ENCODE measurements at places on chromosomes 16 and 17.

- DNase-seq: no peak
These were observed 14.6 kb downstream of the RGS11 start for GRCh38 chr16:261031-261691.

DNA sequence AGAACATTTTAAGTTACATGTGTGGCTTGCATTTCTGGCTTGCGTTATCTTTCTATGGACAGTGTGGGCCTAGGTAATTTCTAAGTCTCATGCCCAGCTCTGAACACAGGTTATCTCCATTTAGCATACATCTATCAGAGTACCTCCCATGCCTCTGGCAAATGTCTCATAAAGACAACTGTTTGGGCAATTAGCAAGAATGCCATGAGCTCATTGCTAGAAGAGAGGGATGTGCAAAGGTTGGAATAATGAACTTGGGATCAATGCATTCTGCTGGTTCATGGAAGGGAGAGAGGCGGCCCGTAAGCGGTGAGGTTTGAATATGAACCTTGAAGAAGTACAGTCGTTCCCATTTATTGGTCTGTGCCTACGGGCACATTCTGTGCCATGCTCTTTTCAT, 14.4 kb downstream of the SYT17 start:
- no peak for DNase-seq

- DNase-seq: peak; percentile 36
These were observed 6.3 kb downstream of the STARD3 start for GRCh38 chr17:39643271-39643670.

GRCh38 chr17:62892870-62893338, 73.1 kb upstream of the TANC2 start:
- DNase-seq: peak; percentile 96

DNA sequence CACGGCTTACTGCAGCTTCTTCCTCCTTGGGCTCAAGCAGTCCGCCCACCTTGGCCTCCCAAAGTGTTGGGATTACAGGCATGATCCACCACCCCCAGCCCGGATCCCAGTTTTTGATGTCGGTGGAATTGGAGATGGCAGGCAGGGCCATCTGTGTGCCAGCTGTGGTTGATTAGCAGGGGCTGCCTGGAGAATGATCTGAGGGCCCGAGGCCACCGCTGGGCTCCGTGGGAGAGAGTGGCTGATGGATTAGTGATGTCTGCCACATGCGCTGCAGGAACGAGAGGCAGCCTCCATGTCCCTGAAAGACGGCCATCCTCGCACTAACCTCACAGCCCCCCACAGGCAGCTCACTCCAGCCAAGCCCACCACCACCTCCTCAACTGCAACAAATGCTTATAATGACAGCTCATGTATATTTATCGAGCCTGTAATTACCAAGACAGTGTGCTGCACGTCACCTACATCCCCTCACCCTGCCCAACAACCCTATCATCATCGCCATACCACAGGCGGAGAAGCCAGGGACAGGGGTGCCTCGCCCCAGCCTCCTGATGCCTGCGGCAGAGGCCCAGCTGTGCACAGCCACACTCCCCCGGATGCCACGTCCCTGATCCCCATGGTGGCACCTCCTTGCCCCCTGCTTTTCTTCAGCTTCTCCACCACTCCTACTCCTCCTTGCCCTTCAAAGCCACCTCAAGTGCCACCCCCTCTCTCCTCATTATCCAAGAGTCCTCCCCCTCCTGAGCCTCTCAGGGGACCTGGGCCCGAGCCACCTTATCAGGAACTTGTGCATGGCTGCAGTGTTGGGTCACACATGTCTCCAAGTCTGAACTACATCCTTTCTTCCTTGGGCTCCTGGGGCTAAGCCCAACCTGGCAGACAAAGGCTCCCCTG, 33.2 kb downstream of the ACTG1 start:
- no peak for DNase-seq

DNA sequence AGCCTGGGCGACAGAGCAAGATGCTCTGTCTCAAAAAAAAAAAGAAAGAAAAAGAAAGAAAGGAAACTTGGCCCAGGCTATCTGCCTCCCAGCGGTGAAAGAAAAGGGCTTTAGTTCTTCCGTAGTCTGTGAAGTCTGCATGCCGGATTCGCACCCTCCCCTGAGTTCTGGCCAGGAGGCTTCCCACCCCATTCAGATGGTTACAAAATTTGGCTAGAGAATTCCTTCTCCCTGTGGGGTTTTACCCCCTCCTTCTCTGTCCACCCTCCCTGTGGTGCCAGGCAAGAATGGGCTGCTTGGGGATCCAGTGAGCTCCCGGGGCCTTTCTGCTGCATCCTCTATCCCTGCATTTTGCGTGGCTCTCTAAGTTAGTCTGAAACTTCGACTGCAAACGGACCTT, 37.8 kb downstream of the PAFAH1B1 start:
- DNase-seq: no peak

DNA sequence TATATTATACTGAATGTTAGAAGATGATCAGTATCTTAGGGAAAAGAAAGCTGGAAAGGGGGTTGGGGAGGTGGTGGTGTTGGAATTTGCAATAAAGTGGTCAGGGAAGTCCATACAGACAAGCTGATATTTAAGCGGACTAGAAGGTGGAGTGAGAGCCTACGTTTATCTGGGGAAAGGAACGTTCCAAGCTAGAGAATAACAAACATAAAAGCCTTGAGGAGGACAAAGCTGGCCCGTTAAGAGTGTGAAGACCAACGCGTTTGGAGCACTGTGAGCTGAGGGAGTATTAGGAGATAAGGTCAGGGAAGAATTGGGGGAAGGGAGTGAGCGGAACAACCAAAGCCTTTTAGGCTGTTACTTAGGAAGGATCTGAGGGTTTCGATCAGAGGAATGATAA, 1.4 kb downstream of the DDX42 start:
- peak; percentile 17 for DNase-seq

GRCh38 chr16:65200156-65200773, 78.4 kb upstream of the CDH11 start:
- DNase-seq: no peak

DNA sequence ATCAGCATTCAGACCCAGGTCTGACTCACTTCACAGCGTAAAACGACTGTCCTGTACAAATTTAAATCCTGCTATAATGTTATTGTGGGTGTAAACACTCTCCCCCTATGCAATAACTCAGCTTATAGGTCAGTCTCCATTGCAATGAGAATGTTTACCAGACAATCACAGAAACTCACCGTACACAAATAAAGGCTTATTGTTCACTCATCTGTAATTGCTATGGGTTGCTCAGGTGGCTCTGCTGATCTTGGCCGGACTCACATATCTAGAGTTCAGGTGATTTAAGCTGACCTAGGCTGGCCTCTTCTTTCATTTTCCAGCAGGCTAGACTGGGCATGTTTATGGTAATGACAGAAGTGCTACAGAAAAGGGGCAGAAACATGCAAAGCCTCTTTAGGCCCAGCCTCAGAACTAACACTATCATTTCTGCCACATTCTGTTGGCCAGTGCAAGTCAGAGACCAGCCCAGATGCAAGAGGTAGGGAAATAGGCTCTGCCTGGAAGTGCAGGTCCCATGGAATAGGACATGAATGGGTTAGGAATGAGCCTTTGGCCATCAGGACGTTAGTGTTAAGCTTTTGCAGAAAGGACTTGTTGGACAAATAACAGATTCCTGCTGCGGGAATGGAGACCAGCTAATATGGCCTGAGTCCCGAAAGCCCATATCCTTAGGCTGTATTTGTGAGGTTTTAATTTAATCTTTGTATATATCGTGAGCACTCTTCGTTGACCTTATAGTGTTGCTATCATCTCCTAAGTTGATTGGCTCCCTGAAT, 44.0 kb downstream of the HLF start:
- no peak for DNase-seq

DNA sequence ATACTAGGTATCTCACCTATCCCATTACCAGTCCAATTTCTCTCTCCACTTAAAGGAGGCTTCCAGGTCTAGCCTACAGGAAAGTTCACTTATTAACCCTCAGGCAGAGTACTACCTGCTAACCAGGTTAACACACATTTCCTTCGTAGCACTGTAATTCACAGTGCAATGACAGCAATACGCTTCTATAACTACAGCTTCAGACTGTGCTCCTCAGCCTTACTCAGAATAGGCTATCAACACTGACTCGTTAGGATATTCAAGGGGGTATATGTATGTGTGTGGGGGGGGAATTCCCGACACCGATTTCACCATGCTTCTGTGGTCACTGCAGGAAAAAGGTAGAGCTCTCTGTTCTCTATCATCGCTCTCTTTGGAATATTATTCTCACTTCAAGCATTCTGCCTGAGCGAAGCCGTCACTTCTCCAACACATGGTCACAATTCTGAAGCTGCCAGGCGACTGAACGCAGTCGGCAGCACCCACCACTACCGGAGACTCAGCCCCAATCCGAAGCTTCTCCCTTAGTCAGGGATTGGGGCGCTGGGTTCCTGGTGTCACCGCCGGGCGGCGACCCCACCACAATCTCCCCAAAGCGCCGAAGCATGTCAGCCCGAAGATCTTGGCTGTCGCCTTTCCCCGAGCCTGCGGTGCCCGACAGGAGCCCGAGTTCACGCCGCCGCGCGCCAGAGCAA, 618 bp downstream of the GGA3 start:
- peak; percentile 56 for DNase-seq

- DNase-seq: peak; percentile 65
These were observed 56.3 kb upstream of the IL34 start for GRCh38 chr16:70589998-70590471.

DNA sequence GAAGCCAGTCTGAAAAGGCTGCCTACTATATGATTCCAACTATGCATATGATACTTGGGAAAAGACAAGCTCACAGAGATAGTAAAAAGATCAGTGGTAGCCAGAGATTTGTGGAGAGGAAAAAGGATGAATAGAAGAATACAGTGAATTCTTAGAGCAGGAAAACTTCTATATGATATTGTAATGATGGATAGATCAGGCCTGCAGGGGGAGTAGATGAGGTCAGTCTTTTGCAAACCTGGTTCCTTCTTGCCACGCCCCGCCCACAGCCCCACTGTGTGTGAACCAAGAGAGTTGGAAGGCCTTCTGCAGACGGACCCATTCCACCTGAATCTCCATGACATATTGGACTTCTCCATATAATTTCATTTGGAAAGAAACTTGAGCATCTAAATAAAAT, 761 bp upstream of the CCL8 start:
- DNase-seq: no peak

Data from iris pigment epithelial cell (primary cell).